ENCODE measurements at places on chromosomes 4 and X. TPM values are rescaled to one million over a fixed set of nuclear protein-coding genes. Genes with fewer than 3 reads are reported as not detected.

DNA sequence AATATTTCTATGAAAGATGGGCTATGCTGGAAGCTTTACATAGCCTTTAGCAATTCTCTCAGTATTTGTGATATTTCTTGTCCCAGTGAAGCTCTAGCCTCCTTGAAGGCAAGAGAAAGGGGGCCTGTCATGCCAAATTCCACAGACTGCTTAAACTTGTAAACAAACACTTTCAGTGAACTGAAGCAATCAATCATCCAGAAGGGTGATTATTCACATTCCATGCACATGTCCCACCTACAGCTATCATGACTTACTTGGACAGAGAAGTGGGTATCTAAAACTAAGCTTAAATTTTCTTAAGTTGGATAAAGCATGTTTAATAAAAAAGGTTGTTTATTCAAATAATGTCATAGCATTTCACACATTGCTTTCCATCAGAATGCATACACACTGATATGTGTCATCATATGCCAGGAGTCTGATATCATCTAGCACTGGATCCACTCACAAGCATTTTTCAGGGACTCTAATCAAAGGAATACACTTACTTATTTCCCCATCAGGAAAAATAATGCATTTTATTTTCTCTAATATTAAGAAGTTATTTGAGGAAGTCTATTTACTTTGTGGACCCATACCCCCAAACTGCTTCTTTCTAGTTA lies 1.2 kb upstream of the FSTL5 start:
- DNase-seq: no peak

DNA sequence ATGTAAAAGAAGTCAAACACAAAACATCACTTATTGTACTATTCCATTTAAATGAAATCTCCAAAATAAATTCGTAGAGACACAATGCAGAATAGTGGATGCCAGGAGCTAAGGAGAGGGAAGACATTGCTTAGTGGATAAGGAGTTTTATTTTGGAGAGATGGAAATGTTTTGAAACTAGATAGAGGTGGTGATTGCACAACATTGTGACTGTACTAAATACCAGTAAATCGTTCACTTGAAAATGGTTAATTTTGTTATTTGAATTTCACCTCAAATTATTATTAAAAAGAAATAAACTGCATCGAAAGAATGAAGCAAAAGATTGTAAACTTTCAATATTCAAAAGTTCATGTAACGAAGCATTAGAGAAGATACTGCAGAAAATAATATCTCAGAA lies 9.7 kb upstream of the ACSL4 start:
- DNase-seq: no peak

- no peak for DNase-seq
Measured at GRCh38 chr4:8728536-8729407, 136.2 kb downstream of the CPZ start.

GRCh38 chr4:73751166-73751565 lies 10.8 kb downstream of the CXCL8 start:
- no peak for DNase-seq

DNA sequence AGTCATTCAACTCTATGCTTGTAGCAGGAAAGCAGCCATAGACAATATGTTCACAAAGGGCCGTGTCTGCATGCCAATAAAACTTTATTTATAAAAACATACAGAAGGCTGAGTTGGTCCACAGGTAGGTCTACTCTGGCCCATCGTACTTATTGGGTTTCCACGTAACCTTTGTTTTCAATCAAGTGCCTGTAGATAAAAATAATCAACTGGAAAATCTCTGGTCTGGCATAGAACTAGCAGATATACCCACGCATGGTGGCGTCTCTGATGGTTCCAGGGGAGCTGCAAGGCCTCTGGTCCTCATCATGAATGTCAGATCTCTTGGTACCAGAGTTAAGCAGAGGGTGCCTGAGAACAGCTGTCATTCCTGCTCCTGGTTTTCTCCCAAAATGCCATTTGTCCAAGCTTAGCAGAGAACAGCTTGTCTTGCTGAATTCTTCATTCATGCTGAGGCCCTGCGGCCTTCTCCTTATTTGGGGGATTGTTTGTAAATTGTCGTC lies 31.4 kb upstream of the JAKMIP1 start:
- no peak for DNase-seq

- DNase-seq: no peak
Measured at GRCh38 chr4:82500435-82501153, 61.2 kb downstream of the TMEM150C start.

DNA sequence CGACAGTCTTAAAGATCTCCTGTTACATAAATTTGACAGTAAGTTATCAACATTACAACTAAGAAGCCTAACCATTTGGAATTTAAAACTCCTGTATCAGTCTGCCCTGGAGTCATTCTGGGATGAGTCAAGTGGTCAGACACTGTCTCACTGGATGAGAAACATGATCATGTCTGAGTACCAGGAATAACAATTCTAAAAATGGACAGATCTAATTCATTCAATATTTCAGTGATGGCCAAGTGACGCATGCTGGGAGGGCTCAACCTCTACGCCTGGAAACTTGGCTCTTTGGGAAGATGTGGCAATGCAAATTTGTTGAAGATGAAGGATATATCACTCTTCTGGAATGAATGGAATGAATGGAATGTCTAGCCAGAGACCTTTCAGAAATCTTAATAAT lies 1427.2 kb downstream of the STIM2 start:
- peak; percentile 84 for DNase-seq

DNA sequence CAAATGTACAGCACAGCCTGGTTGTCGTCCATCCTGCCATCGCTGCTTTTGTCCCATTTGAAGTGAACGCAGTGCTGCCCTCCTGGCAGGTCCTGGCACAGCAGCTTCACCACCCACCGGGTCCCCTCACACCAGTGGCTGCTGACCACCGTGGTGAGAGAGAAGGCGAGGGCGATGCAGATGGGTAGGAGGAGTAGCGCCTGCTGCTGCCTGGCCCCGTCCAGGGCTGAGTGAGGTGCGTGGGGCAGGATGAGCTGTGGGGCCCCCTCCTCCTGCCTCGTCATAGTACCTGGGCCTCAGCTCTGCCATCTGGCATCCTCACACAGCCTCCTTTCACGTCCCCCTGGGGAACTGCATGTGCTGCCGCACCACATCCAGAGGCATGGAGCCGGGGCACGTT lies 1.8 kb downstream of the DCAF8L2 start:
- no peak for DNase-seq

DNA sequence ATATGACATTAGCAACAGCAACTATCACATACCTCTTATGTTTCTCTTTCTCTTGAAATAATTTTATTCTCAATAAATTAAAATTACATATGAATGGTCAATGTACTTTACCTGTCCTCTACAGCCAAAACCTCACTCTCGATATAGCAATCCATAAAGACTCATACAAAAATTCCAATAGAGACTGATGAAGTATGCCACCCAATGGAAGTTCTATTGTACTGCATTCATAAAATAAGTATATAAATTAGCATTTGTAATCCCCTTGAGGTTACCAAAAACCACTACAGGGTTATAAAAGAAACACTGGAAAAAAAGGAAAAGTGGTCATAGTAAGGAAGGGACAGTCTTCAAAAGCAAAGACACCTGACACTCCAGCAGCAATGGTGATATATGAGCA lies 32.8 kb downstream of the CLDN2 start:
- no peak for DNase-seq

- DNase-seq: no peak
Measured at GRCh38 chr4:57426779-57427395, 316.7 kb upstream of the IGFBP7 start.

GRCh38 chr4:166165829-166166420 lies 292.9 kb downstream of the TLL1 start:
- no peak for DNase-seq

DNA sequence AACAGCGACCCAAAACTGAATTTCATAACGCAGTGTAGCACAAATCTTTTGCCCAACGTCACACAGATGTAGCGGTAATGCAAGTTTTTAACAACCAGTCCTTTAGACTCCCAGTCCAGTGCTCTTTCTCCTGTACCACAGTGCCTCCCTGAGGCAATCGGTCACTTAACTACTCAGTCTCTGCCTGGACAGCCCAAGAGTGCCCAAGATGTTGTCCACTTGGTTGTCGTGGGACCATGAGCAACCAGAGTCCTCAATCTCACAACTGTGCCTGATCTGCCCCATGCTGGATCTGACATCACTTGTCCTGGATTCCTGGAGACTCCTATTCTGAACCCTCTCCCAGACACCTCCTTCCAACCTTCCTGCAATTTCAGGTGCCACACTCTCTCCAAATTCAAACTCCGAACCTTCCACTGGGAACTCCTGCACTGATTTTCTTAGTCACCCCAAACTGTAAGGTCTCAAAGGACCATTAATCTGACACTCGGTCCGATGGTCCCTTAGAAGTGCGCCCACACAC lies 702 bp downstream of the MMGT1 start:
- no peak for DNase-seq

DNA sequence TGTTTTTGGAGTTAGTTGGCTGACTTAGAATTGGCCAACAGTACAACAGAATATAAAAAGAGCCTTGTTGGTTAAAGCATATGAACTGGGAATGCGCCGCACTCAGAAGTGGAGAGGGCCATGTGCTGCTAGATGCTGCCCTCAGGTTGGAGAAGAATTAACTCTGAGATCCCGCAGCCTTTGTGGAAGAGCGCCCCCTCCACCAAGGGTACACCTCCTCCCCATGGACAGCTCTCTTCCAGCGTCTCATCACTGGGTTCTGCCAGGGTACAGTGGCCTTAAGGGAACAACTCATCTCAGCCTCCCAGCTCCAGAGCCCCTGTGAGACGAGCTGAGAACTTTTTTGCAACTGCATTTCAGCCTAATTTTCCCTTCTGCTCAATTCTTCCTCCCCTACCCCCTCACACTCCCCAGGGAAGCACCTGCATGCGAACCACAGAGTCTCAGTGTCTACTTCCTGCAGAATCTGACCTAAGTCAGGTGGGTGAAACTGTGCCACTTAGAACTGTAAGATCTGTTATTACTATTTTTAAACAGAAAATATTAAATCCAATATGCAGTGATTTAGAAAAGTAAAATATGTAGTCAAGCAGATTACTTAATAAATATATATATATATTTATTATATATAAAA lies 380.6 kb downstream of the RAB28 start:
- DNase-seq: no peak

- DNase-seq: no peak
Measured at GRCh38 chr4:185387957-185388356, 7.8 kb downstream of the LRP2BP start.

DNA sequence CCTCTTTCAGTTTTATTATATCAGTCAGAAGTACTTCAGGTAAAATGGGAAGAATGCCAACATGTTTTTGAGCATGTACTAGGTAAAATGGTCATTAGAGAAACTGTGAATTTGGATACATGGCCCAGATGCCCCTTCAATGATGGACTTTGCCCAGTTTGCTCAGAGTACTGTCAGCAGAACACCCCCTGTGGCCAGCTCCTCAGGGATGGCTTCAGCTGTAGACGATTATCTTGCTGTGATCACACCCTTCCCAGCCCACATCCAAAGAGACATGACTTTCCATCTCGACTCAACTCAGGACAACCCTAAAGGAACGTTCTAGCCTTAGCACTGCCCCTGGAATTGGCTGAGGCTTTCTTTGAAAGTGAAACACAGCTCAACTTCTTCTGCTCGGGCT lies 439.1 kb downstream of the PACRGL start:
- DNase-seq: no peak

- no peak for DNase-seq
Measured at GRCh38 chrX:137566746-137567679, 1.1 kb downstream of the ZIC3 start.

DNA sequence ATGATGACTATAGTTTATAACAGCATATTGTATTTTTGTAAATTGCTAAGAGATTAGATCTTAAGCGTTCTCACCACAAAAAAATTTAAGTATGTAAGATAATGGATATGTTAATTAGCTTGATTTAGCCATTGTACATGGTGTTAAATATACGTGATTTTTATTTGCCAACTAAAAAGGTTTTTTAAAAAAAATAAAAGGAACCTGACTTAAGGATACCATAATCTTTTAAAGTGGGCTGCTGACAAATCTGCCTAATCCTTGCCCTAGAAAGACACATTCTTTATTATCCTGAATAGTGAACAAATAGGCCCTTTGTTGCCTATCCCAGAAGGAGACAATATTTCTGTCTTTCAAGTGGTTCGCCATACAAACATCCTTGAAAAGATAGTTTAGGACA lies 94.6 kb upstream of the FAM47C start:
- DNase-seq: no peak

DNA sequence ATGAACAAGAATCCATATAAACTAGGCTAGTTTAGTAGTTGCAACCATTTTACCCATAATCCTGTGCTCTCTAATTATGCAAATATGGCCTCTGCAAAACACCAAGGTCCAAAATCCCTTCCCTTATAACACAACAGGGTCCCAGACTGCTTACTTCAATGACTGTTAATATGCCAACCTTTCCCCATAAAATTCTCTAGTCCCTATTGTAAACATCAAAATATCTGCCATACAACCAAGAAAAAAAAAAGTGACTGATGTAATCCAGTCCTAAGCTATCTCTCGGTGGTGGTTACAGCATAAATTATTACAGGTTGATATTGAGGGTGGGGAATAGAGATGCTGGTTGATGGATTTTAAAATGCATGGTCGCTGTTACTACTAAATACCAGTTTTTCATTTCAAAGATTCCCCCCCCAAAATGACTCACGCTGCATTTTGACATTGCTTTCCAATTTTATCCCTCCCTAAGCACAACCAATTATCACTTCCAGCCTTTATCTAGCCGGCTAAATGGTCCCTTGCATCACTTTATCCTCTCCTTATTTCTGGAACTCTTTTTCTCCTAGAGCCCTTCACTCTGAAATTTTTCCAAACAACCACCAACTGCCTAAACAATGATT lies 44.8 kb downstream of the TSPAN5 start:
- DNase-seq: no peak

DNA sequence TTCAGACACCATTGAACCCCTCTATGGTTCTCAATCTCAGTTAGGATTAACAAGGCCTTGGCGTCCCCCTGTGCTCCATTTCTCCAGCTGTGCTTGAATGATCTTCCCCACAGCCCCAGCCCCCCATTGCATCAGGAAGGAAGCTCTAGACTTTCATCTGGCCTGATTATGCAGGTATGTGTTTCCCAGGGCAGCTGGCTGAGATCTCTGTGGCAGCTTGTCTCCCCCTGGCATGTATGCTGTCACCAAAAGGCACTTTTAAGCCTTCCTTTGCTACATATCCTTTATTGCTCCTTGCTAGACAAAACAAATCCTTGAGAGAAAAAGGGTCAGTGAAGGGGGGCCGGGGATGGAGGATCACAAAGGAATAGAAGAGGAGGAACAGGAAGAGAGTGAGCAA lies 1056.0 kb upstream of the SLIT2 start:
- no peak for DNase-seq

TKTL2 gene
- not detected for polyA plus RNA-seq

F8A3 gene
- polyA plus RNA-seq: 1.1 TPM

C4orf51 gene
- polyA plus RNA-seq: not detected

NOX1 gene
- not detected for polyA plus RNA-seq

TLR1 gene
- polyA plus RNA-seq: 0.73 TPM

IGSF1 gene
- polyA plus RNA-seq: not detected

CXCL8 gene
- 65.4 TPM for polyA plus RNA-seq

CSN1S1 gene
- not detected for polyA plus RNA-seq

GPR50 gene
- not detected for polyA plus RNA-seq

MAGEB4 gene
- polyA plus RNA-seq: not detected

NR0B1 gene
- not detected for polyA plus RNA-seq

GLRA3 gene
- not detected for polyA plus RNA-seq

LUZP4 gene
- polyA plus RNA-seq: not detected

PCDH7 gene
- polyA plus RNA-seq: 28.1 TPM

MID1 gene
- 4.7 TPM for polyA plus RNA-seq

PDZD4 gene
- polyA plus RNA-seq: 0.35 TPM

SERTM2 gene
- polyA plus RNA-seq: not detected

FSTL5 gene
- polyA plus RNA-seq: not detected

ATP2B3 gene
- not detected for polyA plus RNA-seq

FGD1 gene
- polyA plus RNA-seq: 8.8 TPM

TNMD gene
- not detected for polyA plus RNA-seq

RHOXF2B gene
- 0.03 TPM for polyA plus RNA-seq

SAGE1 gene
- not detected for polyA plus RNA-seq
